ENCODE measurements at places on chromosomes 6 and 20. TPM values are rescaled to one million over a fixed set of nuclear protein-coding genes. Genes with fewer than 3 reads are reported as not detected.

Gene POPDC3
- not detected for total RNA-seq

Gene KCNK5
- total RNA-seq = 77.0 TPM

GRCh38 chr6:110285306-110286060 lies 72.7 kb downstream of the METTL24 start:
- DNase-seq = no peak

- no peak for DNase-seq
Measured at GRCh38 chr6:28683945-28684538, 158.4 kb downstream of the GPX5 start.

DNA sequence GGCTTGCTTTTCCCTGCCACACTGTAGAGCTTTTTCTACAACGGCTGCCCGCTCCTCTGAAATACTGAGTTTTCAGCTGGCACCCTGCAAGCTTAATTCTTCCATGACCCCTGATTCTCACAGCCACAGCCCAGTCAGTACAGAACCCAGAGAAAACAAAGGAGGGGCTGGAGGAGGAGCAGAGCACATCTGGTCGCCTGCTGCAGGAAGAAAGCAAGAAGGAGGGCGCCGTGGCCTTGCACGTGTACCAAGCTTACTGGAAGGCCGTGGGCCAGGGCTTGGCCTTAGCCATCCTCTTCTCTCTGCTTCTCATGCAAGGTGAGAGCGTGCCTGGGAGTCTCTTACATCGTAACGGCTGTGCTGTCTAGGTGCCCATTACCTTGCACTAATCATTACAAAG lies 11.3 kb downstream of the DLK2 start:
- DNase-seq = no peak

Gene KHDC1L
- not detected for total RNA-seq

GRCh38 chr6:156648616-156649015 lies 128.6 kb upstream of the ARID1B start:
- peak; percentile 29 for DNase-seq

- DNase-seq = no peak
Measured at GRCh38 chr20:41027872-41028358, 707 bp upstream of the TOP1 start.

Gene MUC22
- not detected for total RNA-seq

Gene HLA-DOB
- 6.1 TPM for total RNA-seq

GRCh38 chr6:157258878-157259277 lies 64.4 kb downstream of the TMEM242 start:
- DNase-seq = no peak

GRCh38 chr6:157383471-157383870 lies 2.5 kb downstream of the ZDHHC14 start:
- DNase-seq = no peak

DNA sequence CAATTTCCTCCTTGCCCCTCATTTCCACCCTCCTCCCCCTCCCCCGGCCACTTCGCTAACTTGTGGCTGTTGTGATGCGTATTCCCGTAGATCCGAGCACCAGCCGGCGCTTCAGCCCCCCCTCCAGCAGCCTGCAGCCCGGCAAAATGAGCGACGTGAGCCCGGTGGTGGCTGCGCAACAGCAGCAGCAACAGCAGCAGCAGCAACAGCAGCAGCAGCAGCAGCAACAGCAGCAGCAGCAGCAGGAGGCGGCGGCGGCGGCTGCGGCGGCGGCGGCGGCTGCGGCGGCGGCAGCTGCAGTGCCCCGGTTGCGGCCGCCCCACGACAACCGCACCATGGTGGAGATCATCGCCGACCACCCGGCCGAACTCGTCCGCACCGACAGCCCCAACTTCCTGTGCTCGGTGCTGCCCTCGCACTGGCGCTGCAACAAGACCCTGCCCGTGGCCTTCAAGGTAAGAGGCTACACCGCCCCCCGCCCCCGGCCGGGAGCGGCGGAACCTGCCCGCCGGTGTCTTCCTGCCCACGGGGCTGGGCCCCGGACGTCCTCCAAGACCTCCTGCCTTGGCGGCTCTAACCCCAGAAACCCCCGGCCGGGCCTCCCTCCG lies 44.9 kb upstream of the SUPT3H start:
- DNase-seq = peak; percentile 54

DNA sequence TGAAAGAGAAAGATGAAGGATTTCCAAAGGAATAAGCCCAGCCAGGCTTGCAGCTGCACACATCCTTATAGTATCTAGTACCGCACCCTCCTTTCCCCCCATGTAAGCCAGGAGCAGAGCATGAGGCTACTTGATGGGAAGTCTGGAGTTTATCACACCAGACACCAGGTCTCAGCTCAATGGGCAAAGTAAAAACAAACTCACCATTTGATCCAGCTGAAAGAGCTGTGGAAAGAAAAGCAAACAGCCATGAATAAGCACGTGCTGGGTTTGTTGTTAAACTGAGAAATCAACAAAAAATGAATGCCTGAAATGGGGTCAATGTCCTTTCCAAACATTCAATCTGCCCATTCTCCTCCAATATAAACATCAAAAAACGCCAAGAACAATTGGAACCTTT lies 50.6 kb upstream of the MAP7 start:
- no peak for DNase-seq

DNA sequence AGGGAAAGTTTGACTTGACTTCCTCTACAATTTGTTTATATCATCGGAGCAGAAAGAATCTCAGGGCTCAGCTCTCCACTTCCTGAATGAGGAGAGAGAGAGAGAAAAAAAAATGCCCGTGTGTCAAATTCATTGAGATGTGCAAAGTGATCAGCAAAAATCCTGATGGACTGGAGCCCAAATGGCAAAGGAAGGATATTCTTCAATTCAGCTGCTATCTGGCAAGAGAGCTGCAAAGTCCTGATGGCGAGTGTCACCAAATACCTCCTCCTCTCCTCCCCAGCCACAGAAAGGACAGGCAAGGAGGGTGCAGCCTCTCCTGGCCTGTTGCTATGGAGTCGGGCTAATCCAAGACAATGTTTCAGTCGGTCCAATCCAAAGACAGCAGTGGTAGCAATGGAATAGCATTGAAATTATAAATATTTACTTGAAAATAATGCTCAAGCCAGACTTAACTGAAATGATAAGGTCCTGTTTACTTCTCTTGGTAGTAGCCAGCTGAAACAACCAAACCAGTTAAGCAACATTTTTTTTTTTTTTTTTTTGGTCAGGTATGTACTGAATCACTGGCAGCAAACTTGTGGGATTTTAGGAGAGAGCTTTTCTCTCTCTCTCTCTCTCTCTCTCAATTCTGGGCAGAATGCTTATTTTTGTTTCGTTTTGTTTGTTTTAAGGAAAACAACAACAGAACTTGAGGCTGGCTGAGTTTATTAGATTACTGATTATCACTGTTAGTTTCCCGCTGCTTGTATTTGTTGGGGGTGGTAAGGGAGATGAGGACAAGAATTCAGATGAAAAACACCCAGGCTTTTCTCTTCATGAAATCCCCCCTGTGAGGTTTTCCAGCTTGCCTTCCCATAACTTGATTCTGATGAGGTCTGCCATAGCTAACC lies 204.2 kb downstream of the BCAS1 start:
- peak; percentile 84 for DNase-seq

DNA sequence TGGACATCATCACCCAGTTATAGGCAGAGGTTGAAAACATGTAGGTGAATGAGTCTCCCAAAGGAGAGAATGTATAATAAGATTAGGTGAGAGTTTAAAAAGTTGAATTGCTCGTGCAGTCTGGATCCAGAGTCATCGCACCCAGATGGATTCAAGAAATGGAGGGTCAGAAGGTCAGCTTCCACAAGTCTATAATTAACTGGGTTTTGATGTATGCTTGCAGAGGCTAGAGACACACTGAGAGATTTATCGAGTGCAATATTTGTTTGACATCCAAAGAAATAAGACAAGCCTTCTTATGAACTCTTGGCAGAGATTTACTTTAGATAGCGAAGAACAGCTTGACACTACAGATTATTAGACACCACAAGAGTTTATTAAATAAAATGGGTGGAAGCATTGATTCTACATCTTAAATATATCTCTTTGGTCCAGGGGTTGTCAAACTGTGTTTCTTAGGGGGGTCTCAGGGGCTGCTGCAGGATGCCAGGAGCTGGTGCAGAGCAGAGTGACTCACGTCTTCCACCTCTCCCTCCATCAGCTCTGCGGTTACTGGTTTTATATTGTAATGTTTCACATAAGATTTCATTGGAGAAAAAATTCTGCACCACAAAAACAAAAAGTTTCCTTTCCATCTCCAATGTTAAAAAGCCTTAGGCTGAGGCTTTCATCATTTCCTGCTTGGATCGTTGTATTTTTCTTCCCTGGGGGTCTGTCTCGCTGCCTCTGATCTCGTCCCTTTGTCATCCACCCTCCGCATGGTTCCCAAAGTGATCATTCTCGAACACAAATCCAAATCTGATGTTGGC lies 176.2 kb upstream of the AHI1 start:
- DNase-seq = no peak

Data from kidney (tissue), 22 donors.